ENCODE measurements at places on chromosomes 6 and 20.

DNA sequence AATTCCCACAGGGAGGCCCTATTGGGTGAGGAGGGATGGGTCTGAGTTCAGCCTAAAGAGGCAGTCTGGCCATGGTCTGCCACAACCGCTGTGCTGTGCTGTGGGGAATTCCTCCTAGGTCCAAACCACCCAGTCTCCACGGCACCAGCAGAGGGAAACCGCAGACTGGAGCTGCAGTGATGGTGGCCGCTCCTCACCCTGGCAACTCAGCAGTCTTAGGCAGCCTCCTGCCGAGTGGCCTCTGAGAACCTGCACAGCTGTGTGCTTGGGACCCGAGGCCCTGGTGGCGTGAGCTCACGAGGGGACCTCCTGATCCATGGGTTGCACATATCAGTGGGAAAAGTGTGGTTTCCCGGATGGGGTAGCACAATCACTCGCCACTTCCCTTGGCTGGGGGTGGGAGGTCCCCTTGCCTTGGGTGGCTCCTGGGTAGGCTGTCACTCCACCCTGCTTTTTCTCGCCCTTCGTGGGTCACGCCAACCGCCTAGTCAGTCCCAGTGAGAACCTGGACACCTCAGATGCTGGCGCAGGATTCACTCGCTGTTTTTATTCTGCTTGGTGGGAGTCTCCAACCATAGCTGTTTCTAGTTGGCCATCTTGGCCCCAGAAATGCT lies 242.2 kb downstream of the CDH26 start:
- peak; percentile 59 for DNase-seq

DNA sequence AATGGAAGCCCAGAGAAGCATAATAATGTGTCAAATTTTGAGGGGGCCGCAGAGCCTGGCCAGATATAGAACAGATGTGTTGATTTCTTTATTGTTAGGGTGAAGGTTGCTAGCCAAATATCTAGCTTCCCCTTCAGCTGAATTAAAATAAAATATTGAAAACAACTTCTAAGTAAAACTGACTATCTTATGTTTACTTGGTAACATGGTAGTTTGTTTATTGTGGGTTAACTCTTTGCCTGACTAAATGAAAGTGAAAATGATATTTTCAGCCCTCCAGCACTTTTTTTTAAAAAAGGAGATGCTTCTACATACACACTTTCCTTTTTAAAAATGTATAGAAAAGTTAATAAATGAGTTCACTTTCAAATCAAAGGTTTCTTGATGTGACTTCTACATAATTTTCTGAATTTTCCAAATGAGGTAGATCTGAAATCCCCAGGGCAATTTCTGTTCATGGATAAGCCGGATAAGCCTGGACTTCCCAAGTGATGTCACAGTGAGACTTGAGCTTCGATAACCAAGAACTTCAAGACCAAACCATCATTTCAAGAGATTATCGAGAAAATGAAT lies 172.1 kb upstream of the OLIG3 start:
- no peak for DNase-seq

DNA sequence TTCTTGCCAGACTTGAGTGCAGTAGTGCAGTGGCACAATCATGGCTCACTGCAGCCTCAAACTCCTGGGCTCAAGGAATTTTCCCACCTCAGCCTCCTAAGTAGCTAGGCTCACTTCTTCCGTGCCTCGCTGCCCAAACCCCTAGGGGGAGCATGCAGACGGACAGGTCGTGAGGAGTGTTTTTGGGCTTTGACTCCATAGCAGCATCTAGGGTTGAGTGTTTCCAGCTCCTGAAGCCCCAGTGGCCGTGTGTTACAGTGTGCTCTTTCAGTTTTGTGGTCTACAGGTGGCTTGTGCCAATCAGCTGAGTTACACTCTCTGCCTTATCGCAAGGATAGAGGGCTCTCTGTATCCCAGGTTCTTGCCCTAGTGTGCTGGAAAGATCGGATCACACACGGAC lies 33.4 kb downstream of the NCOA3 start:
- no peak for DNase-seq

DNA sequence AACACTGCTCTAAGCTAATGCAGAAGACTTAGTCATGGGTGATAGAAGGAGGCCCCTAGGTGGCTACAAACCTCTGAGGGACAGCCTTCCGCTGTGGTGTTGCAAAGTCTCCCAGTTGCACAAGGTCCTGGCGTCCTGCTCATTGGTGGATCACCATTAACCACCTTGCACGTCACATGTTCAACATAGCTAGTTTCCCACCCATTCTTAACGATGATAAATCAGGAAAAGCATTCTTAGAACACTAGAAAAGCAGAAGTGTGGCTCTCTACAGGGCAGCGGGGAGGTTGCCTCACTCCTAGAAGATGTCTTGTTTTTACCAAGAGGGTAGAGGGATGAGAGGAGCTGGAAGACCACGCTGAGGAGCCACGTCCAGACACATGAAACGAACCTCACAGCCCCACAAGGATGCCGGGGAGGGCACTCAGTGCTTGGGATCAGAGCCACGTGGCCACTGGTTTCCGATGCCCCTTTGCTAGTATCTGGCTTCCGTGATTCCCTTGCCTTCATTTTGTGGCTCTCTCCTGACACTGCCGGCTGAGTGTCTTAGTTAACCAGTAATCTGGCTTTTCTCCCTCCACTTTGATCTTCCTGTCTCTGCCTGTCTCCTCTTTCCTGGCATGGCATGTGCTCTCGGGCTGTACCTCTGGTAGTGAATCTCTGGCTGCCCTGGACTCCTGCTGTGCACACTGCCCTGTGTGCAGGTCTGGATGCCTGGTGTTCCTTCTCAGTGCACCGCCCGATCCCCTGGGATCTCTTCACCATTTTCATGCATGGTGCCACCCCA lies 91.4 kb upstream of the NEDD9 start:
- DNase-seq, result no peak

DNA sequence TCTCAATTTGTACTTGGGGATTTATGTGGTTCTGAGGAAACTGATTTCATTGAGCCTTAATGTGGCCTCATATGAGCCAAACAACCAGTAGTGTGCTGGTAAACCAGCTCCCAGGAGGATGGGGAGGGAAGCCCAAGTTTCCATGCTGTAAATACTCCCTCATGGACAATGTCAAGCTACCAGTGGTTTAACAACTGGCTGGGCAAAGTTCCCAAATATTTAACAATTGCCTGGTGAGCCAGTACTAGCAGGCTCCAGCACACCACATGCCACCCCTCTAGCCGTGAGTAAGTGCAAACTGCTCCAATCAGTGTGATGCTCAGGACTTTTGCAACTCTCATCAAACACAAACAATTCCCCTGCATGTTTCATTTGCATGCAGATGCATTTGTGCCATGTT lies 19.2 kb upstream of the CDKN1A start:
- DNase-seq, result no peak

DNA sequence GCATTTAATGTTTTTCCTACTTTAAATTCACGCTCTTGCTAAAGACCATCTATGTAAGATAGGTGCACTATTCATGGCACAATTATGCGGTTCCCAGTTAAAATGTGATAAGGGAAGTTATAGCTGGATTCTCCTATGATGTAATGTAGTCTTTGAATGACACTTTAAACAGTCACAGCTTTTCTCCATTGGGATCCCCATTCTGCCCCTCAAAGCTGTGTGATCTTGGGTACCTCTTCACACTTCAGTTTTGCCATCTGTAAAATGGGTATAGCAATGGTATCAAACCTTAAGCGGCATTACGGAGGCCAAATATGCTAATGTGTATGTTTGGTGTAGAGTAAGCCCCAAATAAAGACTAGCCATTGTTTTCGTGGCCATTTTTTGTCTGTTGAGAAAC lies 64.7 kb upstream of the ZNF217 start:
- DNase-seq, result no peak

- peak; percentile 11 for DNase-seq
Observed at GRCh38 chr20:40640667-40641066, 48.4 kb downstream of the MAFB start.

DNA sequence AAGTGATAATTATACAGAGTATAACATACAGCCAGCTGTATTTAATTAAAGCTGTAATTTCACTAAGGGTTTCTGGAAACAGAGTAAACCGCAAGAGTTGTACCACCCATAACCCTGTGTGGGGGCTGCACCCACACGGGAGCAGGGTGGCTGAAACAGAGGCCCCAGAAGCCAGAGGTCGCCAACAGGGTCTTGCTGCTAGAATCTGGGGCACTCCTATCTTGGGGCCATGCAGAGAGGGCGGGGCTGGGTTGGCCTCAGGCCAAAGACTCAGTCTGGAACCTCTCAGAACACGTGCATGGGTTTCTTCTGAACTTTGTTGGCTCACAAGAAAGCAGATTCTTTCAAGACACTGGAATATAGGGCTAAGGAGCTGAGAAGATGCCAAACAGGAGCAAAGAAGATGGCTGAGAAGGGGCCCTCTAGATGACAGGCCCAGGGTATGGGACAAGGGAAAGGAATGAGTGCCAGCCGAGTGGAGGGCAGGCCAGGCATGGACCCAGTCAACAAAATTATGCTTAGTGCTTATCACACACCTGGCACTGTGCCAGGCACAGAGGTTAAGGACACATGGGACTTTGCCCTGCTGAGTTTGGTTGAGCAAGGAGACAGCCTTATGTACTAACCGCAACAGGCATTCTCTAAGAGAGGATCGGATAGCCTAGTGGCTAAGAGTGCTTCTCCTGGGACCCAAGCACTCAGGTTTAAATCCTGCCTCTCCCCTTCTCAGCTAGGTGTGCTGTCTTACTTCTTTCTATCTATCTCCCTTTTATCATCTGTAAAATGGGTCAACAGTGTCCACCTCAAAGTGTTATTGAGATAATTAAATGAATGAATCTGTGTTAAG lies 96.6 kb upstream of the FOXP4 start:
- DNase-seq, result peak; percentile 56

- no peak for DNase-seq
Observed at GRCh38 chr6:161901740-161902426, 628.0 kb upstream of the AGPAT4 start.

DNA sequence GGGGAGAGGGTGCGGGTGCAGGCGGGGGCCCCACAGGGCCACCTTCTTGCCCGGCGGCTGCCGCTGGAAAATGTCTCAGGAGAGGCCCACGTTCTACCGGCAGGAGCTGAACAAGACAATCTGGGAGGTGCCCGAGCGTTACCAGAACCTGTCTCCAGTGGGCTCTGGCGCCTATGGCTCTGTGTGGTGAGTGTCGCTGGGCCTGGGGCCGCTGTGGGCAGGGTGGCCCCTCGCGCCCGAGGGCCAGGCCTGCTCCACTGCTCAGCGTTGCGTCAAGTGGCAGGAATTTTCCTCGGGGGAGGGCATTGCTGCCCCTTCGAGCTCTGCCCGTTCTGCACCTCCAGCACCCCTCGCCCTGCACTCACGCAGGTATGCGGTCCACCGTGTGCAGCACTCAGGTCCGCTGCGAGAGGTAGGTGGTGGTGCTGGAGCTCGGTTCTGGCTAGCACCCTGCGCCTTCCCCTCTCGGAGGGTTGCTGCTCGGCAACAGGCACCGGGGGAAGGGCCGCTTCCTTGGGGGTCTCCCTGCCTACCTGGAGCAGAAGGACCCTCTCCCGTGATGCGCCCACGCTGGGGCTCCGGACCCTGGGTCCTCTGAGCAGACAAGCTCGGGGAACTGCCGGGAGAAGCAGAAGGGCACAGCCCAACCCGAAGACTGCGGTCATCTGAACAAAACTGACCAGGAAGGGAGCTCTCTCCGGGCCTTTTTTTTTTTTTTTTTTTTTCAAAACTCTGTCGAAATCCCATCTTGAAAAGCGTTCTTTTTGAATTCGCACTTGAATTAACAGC lies 674 bp downstream of the MAPK14 start:
- DNase-seq, result peak; percentile 49

GRCh38 chr6:144468709-144469108 lies 183.6 kb downstream of the UTRN start:
- DNase-seq, result no peak

DNA sequence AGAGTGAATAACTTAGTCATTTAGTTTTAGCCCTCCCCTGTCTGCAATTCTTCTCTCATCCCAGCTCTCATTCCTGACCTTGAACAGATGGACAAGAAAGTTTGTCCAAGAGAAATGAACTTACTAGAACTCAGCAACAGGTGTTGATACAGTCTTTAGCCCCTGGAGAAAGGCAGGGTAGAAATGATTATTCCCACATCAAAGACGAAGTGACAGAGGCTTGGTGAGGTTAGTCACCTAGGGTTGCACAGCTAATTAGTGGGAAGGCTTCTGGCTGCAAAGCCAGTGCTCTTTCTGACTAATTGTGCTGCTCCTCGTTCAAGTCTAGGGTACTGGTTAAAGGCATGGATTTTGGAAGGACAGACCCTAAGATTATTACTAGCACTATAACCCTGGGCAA lies 4.5 kb downstream of the ZDHHC14 start:
- DNase-seq, result no peak

DNA sequence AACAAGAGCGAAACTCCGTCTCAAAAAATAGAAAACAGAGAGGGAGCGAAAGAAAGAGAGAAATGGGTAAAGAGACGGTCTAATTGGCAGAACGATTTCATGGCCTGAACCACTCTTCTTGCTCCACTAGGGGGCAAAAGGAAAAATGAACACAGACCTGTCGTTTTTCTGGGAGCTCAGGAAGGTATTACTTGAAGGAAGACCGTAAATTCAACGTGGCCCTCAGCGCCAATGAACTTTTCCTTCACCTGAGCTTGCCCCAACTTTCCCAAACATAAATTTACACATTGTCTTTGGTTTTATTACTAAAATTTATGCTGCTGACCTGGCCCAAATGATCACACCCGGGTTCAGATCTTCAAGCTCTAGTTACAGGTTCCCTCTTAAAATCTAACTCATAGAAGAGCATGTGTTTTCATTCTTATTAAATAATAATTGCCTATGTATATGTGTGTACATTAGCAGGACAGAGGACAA lies 67.3 kb downstream of the ATP9A start:
- peak; percentile 30 for DNase-seq

DNA sequence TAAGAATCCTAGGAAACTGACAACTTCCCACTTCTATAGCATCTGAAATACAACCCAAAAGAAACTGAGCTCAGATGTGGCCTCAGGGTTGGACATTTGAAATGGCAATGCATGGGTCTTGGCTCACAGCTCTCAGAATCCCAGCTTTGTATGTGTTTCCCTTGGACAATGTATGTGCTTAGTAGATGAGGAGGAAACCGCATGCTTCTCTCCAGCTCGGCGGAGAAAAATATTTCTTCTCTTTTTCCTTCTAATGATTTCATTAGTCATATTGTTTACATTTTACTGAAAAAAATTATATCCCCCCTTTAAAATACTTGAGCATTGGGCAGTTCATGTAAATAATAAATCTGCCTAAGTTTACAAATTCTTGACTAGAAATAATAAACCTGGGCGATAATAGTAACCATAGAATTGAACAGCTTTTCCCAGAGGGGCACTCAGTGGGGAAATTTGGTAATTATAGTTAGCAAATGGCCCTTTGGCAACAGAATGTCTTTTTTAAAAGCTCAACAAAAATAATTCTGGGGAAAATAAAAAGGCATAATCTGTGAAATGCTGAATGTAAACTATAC lies 55.3 kb downstream of the PFDN4 start:
- no peak for DNase-seq

DNA sequence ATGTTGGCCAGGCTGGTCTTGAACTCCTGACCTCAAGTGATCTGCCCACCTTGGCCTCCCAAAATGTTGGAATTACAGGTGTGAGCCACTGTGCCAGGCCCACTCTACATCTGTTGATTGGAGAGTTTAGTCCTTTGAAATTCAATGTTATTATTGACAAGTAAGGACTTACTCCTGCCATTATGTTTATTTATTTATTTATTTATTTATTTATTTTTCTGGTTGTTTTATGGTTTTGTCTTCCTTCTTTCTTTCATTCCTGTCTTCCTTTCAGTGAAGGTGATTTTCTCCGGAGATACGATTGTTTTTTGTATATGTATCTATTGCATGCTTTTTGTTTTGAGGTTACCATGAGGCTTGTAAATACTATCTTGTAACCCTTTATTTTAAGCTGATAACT lies 602.6 kb downstream of the EPM2A start:
- DNase-seq, result no peak

Data from RPMI8226 (cell line).